ENCODE measurements at places on chromosomes 3 and 15.
A peak's percentile ranks its signal among the peaks of the same experiment; 100 is the strongest.

DNA sequence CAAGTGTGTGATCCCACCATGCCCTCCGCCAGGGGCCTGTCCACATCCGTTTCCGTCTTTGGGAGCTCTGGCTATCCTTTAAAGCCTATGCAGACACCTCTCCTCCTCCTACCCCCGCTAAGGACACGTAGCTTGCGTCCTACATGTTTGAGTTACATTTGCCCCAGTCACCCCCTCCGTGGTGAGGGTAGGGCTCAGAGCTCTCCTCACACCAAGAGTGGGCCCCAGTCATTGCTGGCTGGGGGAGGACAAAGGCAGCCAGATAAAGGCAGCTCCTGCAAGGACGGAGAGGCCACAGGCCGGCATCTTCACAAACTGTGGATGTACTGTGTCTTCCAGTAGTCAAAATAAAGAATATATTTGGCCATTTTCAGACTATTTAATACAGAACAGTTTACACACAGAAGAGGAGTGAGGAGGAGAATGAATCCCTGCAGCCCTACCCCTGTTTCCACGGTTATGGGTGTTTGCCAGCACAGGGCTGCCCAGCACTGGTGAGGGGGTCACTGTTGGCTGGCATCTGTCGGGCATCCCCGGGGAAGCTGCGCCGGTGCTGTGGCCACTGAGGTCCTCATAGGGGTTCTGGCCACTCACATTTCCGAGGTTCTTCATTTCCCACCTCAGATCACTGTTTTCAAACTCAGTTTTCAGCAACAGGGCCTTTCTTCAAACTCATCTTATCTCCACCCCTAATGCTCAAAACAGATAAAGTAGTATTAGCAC is 118.7 kb downstream of the CHRNA7 start:
- DNase-seq, result no peak

DNA sequence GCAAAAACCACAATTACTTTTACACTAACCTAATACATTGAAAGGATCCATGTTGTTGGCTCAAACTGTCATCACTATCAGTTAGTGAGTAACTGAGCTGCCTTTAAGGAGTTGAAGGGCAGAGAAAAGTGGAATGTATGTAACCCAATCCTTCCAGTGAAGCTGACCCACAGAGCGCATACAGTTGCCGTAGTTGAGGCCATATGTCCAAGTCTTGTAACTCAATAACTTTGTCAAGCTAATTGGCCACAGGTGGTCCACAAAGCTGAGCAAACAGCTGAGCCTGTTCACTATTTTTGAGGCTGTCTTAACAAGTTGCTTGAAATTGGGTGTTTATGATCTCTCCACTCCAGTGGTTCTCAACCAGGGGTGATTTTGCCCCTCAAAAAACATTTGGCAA is 169.0 kb upstream of the SLC24A5 start:
- peak; percentile 52 for DNase-seq

DNA sequence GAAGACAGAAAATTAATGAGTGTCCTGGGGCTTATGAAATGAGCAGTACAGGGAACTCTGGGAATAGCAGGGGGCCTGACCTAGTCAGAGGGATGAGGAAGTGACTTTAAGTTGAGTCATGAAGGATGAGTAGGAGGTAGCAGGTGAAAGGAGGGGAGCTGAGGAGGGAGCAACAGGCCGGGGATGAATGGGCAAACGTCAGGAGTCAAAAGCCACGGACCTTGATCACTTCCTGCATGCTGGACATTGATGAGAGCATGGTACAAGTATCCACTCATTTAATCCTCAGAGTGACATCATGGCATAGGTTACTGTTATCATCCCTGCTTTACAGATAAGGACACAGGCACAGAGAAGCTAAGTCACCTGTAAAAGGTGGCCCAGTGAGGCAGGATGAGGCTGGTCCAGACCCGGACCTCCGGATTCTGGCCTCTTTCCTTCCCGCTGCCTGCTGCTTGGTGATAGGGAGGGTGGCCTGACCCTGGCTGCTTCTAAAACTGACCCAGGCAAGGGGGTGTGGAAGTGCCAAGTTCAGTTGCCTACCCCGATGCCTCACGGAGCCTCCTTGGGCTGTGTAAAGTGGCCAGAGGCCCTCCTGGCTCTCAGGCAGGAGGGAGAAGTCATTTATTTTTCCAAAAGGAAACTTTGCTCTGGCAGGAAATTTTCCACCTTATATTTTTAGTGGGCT is 7.6 kb downstream of the CORO2B start:
- no peak for DNase-seq

GRCh38 chr15:66563126-66563525 is 2.7 kb downstream of the LCTL start:
- no peak for DNase-seq

DNA sequence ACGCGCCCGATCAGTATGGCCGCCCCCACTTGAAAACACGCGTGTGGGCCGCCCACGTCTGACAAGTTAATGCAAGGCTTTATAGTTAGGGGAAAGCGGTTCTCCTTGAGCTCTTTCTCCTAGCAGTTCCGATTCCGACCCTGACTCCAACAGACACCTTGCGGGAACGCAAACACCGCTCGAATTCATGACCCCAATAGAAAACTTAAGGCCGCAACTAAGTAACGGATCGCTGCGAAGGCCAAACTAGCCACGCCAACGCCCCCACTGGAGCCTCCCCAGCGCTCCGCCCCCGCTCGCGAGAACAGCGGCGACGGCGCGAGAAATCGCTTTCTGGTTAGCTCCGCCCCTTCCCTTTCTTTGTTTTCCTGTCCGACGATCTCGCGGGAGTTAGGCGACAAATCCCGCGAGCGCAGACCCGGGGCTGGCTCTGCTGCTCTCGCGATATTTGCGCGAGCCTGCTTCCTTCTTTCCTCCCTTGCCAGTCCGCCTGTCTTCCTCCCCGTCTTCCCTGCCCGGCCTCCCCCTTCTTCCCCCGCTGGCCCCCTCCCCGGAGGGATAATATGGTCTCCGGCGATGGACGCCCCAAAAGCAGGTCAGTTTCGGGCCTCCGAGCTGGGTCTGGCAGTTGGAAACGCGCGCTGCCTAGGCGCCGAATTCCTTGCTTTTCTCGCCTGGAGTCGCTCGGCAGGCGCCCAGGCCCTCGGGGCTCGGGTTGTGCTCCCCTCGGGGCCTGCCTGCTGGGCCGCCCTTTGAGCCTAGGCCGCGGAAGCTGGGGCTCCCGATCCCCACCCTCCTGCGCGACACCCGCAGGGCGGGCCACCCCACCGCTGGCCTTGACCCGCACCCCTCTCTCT is at the start of gene IREB2:
Gene IREB2, plus strand, starts transcription at position 455 of the 857 bp plus-strand sequence. Its CDS starts 122 bp downstream, at position 577.
- peak; percentile 91 for DNase-seq

- DNase-seq, result no peak
These were observed 199.6 kb upstream of the GADL1 start for GRCh38 chr3:31094048-31094447.

- DNase-seq, result no peak
These were observed 10.0 kb upstream of the SLC22A13 start for GRCh38 chr3:38255627-38256026.

GRCh38 chr15:100111125-100112060 is 230.4 kb downstream of the ADAMTS17 start:
- no peak for DNase-seq

GRCh38 chr3:37054370-37054769 is 61.1 kb downstream of the MLH1 start:
- DNase-seq, result no peak

DNA sequence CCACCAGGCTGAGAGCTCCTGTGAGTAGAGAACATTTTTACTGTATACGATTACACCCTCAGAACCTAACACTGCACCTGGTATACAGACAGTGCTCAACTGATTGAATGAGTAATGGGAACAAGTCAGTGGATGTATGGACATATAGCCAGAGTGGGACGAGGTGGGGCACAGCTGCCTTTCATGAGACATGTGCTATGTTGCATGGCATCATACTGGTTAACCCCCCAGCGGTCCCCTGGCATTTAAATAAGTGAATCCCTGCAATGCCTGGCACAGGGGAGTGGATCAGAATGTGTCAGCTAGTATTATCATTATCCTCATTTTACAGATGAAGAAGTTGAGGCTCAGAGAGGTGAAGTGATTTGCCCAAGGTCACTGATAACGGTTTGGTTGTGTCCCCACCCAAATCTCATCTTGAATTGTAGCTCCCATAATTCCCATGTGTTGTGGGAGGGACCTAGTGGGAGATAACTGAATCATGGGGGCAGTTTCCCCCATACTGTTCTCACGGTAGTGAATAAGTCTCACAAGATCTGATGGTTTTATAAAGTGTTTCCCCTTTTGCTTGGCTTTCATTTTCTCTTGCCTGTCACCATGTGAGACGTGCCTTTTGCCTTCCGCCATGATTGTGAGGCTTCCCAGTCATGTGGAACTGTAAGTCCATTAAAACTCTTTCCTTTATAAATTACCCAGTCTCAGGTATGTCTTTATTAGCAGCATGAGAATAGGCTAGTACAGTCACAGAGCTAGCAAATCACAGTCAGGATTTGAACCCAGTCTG is 56.0 kb upstream of the ATP2B2 start:
- DNase-seq, result no peak

DNA sequence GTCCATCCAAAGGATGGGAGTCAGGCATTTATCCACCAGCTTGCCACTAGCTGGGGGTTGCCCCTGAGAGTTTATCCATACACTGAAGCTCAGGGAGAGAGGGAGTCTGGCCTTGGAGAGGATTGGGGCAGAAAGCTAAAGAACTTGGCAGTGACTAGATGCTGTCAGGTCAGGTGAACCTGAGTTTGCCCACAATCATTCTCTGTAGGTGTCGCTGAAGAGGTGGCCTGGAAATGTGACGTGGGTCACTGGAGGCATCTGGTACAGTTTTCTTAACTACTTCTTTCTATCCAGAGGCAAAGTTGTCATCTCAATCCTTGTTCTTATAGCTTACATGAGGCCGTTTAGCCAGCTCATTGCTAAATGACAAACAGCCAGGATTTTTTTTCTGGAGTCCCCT is 298.0 kb upstream of the CTNNB1 start:
- no peak for DNase-seq

DNA sequence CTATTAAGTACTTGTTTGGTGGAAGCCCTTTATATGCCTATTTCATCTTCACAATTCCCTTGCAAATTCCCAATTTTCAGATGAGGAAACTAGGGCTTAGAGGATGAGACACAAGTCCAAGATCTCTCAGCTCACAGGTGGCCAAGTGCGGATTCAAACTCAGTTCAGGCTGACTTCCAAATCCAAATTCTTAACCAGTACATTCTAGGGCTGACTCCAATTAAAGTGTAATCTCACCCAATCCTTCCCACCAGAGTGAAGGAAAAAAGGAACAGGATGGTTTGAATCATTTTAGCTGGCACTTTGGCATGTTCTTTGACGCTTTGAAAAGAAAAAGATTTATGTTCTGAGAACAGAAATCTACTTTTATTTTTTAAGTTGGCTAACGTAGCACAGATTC is 12.7 kb downstream of the ARHGEF3 start:
- DNase-seq, result no peak

- DNase-seq, result no peak
These were observed 112.4 kb downstream of the ABI3BP start for GRCh38 chr3:100880845-100881244.

DNA sequence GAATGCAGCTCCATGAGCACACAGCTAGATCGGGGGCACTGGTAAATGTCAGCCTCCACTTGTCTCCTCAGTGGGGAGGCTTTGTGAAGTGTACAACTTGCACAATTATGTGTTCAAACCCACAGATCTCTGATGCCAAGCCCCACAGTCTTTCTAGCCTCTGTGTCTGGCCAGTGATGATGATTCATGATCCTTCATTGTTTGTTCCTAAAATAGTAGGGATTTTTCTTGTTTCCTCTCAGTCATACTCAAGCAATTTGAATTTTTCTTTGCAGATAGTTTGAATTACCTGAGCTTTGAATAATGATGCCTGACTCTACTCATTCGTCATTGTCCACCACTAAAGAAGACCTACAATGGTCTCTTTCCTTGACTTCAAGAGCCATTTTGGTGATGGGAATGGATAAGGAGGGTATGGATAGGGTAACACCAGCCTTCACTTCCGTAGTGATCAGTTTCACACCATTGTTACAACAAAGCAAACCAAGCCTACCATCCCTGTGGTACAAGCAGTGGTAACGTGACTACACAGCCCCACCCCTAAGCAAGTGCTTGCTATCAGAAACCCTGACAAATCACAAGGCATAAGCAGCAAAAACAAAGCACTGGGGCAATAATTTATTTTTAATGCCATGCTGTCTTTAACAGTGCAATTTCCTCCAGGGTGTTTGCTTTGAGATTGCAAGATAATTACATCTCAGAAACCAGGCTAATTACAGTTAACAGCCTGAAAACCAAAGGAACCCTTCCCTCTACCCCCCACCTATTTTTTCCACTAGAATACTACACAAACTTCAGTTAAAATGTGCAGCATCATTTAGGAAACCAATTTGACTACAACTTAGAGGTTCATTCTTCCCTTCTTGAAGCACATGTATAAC is 114.1 kb upstream of the PPP2R3A start:
- DNase-seq, result no peak

GRCh38 chr3:50304601-50305000 is 1.2 kb upstream of the HYAL1 start:
- DNase-seq, result no peak

- no peak for DNase-seq
These were observed 393.8 kb downstream of the ZNF385D start for GRCh38 chr3:21357241-21357640.

GRCh38 chr3:72907731-72908620 is 20.1 kb downstream of the GXYLT2 start:
- no peak for DNase-seq

DNA sequence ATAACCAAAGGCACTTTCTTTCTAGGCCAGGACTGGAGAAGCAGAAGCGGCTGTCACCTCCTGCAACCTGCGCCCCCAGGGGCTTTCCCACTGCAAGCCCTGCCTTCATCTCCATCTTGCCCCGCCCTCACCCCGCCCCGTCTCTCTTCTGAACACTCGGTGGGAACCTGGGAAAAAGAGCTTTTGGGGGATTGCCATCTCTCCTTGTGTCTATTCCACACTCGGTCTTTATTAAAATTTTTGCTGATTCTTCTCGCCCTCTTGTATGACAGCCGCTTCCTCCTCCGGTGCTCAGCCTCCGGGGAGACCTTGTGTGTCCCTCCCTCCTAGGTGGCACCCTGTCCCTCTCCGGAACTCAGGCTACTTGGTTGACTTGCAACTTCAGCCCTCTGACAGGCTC is 41.9 kb upstream of the SPESP1 start:
- no peak for DNase-seq

- DNase-seq, result no peak
These were observed 20.3 kb downstream of the STARD9 start for GRCh38 chr15:42595626-42596240.

DNA sequence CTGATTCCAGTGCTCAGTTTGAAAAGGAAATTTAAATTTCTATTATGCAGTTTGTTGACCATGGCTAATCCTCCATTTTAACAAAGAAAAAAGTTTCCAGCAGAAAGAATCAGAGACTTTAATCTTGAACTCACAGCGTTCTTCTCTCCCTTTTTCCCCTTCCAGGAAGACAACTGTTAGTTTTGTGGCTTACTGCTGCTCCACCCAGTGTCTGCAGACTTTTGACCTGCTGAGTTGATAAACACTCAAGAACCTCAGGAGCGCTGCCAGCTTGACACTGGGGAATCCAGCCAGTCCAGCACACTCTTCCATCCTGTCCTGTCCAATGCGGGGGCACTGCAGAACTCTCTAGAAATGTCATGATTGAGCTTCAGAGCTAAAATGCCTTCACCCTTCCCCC is 134.6 kb downstream of the LRRC28 start:
- no peak for DNase-seq

Data from DMS 273 treated with DMSO at 0.1 percent for 48 hours (cell line).